Activated CD4-positive, alpha-beta T cell treated with anti-CD3 and anti-CD28 coated beads for 48 hours (primary cell): ENCODE measurements at places on chromosomes 2 and 18.

- DNase-seq = no peak
Measured at GRCh38 chr2:225334514-225334913, 65.0 kb upstream of the NYAP2 start.

GRCh38 chr2:147756069-147756468, 88.8 kb upstream of the ACVR2A start:
- DNase-seq = no peak

DNA sequence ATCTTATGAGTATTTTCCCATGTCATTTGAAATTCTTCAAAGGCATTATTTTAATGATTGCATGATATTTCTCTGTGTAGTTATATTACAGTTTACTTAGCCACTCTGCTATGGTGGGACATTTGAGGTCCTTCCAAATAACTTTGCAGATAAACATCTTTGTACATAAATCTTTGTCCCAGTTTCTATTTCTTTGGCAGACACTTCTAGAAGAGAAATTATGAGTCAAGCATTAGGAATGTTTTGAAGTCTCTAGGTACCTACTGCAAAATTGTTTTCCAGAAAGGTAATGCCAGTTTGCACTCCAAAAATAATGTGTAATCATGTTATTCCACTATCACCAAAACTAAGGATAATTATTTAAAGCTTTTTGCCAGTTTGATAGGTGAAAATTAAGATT, 149.7 kb downstream of the EN1 start:
- no peak for DNase-seq

DNA sequence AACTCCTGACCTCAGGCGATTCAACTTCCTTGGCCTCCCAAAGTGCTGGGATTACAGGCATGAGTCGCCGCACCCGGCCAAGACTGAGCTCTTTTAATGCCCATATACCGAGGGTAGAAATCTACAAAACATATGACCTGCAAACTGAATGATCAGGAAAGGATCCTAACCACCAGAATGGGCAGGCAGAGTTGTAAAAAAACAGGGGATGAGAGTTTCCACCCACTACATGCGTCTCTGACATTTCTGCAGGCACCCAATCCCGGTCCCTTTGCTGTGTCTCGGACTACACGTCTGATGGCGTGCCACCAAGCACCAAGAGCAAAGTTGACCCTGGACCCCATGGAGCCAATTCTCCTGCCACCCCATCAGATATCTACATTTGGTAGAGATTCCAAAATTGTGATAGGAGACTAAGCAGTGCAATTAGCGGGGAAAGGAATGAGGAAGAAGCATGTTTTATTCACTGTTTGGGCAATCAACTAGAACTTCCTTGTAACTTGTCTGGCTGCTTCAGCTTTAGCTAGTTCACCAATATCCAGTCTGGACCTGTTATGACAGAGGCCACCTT, 74.1 kb downstream of the ATP8B1 start:
- no peak for DNase-seq

DNA sequence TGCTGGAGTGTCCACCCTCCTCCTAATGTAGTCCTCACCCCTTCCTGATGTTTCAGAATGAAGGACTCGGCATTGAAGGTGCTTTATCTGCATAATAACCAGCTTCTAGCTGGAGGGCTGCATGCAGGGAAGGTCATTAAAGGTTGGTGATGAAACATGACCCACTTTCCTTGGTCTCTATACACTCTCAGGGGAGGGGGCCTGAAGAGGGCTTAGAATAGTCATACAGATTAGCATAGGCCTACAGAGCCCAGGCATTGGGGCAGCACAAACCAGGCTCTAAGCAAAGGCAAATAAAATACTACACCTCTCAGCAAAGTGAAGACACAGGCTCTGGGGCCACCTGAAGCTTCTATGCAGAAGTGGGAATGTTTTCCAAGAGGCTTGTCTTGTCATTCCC, 1.8 kb downstream of the IL36RN start:
- DNase-seq = no peak

GRCh38 chr18:9536354-9537152, 61.2 kb downstream of the RALBP1 start:
- no peak for DNase-seq

DNA sequence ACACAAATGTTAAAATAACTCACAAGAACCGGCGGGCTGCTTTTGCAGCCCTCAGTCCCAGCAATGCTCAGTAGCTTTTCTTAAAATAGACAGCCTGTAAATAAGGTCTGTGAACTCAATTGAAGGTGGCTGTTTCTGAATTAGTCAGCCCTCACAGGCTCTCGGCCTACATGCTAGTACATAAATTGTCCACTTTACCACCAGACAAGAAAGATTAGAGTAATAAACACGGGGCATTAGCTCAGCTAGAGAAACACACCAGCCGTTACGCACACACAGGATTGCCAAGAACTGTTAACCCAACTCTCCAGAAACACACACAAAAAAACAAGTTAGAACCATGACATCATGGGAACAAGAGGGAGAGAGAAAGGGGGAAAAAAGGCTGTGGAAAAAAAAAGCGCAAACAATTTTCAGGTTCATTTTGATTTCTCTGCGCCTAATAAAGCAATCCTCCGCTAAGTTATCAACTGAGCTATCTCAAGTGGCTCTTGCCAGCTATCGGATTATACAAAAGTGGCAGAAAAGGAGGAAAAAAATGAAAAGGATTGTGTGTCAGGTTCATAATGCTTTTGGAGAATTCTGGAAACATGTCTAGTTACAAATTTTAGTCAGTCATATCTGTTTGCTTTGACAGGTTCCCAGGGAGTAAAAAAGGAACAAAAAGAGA, 89.1 kb downstream of the ZEB2 start:
- no peak for DNase-seq
